ENCODE measurements at places on chromosomes 12 and 14. TPM values are rescaled to one million over a fixed set of nuclear protein-coding genes. Genes with fewer than 3 reads are reported as not detected.
A peak's percentile ranks its signal among the peaks of the same experiment; 100 is the strongest.

MDM1 gene
- total RNA-seq, result 15.0 TPM

GRCh38 chr14:65957631-65958205 lies 528.5 kb upstream of the CCDC196 start:
- no peaks in the 10 kb centered on the region for H3K36me3 ChIP-seq
- H3K4me3 ChIP-seq, result no peak overlapping the region
- H3K4me1 ChIP-seq, result no peaks in the 10 kb centered on the region
- H3K27me3 ChIP-seq, result peaks cover 25% of the 10 kb centered on the region
- DNase-seq, result peak; percentile 62
- peak overlapping the region; percentile 29 for H3K27ac ChIP-seq

DNA sequence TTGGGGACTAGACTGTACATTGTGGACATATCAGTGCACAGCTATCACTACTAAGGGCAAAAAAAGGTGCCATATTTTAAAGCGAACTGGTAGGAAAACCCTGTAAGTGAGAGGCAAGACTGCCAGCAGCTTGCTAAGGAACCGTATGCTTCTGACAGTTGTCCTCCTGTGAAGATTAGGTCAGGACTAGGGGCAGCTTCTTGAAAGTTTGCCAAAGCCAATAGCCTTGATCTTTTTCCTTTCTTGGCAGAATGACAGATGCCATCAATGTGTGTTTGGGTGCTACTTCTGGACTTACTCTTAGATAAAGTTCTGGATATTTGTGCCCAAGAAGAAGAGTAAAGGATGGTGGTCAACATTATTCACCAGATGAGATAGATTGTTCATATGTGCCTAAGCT lies 7.4 kb downstream of the DAAM1 start:
- no peak overlapping the region for H3K27ac ChIP-seq
- peaks cover 12% of the 10 kb centered on the region for H3K36me3 ChIP-seq
- no peak for DNase-seq

- no peaks in the 10 kb centered on the region for H3K27me3 ChIP-seq
- peaks cover 10% of the 10 kb centered on the region for H3K36me3 ChIP-seq
- H3K4me1 ChIP-seq, result no peaks in the 10 kb centered on the region
- H3K4me3 ChIP-seq, result no peak overlapping the region
- peak overlapping the region; percentile 70 for H3K27ac ChIP-seq
Observed at GRCh38 chr14:55071870-55072640, 20.6 kb downstream of the MAPK1IP1L start.

- H3K27ac ChIP-seq, result peak overlapping the region; percentile 9
- no peaks in the 10 kb centered on the region for H3K36me3 ChIP-seq
- no peaks in the 10 kb centered on the region for H3K27me3 ChIP-seq
- no peak overlapping the region for H3K4me3 ChIP-seq
- no peak for DNase-seq
- H3K4me1 ChIP-seq, result peaks cover 12% of the 10 kb centered on the region
Observed at GRCh38 chr14:68366656-68367055, 426.2 kb downstream of the ZFP36L1 start.

KRT83 gene
- not detected for total RNA-seq

DNA sequence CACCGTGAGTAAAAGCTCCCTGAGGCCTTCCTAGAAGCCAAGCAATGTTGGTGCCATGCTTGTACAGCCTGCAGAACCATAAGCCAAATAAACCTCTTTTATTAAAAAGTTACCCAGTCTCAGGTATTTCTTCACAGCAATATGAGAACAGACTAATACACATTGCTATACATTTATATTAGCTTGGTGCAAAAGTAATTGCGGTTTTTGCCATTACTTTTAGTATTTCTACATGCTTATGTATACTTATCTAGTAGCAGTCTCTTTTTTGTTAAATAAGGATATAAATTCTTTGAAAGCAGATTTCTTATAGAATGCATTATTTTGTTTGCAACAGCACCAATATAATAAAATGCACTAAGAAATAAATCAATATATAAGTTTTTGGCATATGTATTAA lies 619.6 kb downstream of the FSCB start:
- H3K36me3 ChIP-seq, result no peaks in the 10 kb centered on the region
- H3K27ac ChIP-seq, result no peak overlapping the region
- DNase-seq, result no peak
- no peaks in the 10 kb centered on the region for H3K27me3 ChIP-seq
- no peaks in the 10 kb centered on the region for H3K4me1 ChIP-seq
- no peak overlapping the region for H3K4me3 ChIP-seq

KCNC2 gene
- total RNA-seq, result not detected

DNA sequence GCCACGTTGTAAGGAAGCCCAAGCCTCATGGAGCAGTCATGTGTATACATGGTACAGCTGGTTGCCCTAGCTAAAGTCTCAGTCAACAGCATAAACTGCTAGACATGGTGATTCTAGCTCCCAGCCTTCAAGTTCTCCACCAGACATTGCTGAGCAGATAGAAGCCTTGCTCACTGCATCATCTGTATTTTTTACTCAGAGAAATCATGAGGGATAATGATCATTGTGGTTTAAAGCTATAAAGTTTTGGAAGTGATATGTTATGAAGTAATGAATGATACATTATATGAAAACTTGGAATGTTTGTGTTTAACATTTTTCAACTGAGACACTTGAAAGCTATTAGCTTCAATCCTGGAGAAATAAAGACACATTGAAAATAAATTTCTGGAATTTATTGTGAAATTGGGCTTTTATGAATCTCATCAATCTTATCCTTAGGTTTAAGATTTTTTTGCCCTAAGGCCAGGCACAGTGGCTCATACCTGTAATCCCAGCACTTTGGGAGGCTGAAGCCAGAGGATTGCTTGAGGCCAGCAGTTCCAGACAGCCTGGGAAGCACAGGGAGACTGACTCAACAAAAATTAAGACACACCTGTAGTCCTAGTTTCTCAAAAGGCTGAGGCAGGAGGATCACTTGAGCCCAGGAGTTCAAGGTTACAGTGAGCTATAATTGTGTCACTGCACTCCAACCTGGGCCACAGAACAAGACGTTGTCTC lies 5.6 kb upstream of the NFATC4 start:
- no peaks in the 10 kb centered on the region for H3K4me1 ChIP-seq

- DNase-seq, result no peak
- peak overlapping the region; percentile 21 for H3K4me3 ChIP-seq
- H3K27ac ChIP-seq, result no peak overlapping the region
Observed at GRCh38 chr14:56059054-56059453, 59.2 kb upstream of the PELI2 start.

GRCh38 chr12:21818627-21819026 lies 44.1 kb upstream of the KCNJ8 start:
- no peaks in the 10 kb centered on the region for H3K36me3 ChIP-seq
- DNase-seq, result no peak
- H3K27ac ChIP-seq, result no peak overlapping the region
- no peak overlapping the region for H3K4me3 ChIP-seq
- H3K27me3 ChIP-seq, result no peaks in the 10 kb centered on the region

DNA sequence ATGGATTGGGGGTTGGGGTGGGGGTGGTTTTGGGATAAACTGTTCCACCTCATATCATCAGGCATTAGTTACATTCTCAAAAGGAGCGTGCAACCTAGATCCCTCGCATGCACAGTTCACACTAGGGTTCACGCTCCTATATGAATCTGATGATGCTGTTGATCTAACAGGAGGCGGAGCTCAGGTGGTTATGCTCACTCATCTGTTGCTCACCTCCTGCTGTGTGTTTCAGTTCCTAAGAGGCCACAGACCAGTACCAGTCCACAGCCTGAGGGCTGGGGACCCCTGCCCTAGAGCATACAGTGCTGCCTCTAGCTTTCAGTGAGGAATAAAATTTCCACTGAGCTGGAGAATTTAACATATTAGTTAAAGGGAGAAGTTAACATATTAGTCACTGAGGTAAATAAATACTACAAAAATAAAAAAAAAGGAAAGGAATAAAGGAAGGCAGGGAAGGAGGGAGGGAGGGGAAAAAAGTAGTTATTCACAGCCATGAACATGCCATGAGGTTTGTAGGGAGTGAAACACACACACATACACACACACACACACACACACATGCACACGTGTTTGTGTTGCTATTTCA lies 612.7 kb upstream of the TBX3 start:
- no peak overlapping the region for H3K27ac ChIP-seq
- H3K4me1 ChIP-seq, result no peaks in the 10 kb centered on the region
- H3K4me3 ChIP-seq, result no peak overlapping the region
- no peak for DNase-seq
- peaks cover 5% of the 10 kb centered on the region for H3K27me3 ChIP-seq
- no peaks in the 10 kb centered on the region for H3K36me3 ChIP-seq

DNA sequence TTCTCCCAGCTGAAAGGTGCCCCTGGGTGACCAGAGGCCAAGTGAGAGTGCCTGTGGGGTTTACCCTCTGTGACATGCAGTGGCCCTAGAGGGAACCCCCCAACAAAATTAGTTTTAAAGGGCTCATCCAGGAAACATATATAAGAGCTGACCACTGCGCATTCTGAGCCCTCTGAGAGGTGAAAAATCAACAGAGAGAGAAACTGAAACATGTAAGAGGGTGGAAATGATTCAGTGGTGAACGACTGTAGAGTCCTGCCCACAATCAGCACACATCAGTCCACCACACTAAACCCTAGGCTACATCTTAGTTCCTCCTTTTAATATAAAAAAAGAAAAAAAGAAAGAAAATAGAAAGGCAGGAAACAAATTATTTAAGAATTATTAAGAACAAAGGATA lies 21.0 kb upstream of the ACSM4 start:
- no peak for DNase-seq
- no peaks in the 10 kb centered on the region for H3K27me3 ChIP-seq
- H3K36me3 ChIP-seq, result no peaks in the 10 kb centered on the region
- no peaks in the 10 kb centered on the region for H3K4me1 ChIP-seq

RTN1 gene
- 5.5 TPM for total RNA-seq

GRCh38 chr12:115638733-115639647 lies 638.5 kb downstream of the MED13L start:
- no peaks in the 10 kb centered on the region for H3K4me1 ChIP-seq
- DNase-seq, result peak; percentile 70
- no peaks in the 10 kb centered on the region for H3K36me3 ChIP-seq
- H3K27me3 ChIP-seq, result no peaks in the 10 kb centered on the region
- H3K27ac ChIP-seq, result no peak overlapping the region
- no peak overlapping the region for H3K4me3 ChIP-seq

DNA sequence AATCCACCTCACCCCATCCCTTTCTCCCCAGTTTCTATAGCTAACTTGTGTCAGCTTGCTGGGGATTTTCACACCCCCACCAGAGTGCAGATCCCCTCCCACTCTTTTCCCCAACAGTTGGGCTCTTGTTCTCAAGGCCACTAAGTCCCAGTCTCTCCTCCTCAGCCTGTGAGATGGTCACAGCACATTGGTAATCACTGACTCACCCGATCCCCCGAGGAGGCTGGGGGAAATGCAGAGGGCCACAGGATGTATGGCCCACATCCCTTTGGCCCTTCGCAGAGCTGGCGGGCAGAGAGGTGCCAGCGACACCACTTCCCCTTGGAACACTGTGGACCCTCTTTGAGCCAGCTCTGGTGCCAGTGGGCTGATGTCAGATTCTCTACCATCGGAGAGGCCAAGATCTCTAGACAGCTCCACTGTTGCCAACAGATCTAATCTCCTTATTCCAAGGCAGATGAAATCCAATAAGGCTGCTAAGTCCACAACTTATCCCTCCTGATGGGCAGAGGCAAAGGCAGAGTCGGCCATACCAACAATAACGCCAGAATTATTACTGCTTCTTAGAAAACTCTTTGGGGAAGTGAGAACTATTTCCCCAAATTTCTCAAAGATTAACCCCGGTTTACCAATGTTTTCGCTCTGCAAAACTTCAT lies 1.6 kb downstream of the FMNL3 start:
- DNase-seq, result peak; percentile 86
- H3K36me3 ChIP-seq, result no peaks in the 10 kb centered on the region
- H3K27ac ChIP-seq, result no peak overlapping the region
- peak overlapping the region; percentile 88 for H3K4me3 ChIP-seq
- peaks cover 10% of the 10 kb centered on the region for H3K4me1 ChIP-seq
- peaks cover 21% of the 10 kb centered on the region for H3K27me3 ChIP-seq

DNA sequence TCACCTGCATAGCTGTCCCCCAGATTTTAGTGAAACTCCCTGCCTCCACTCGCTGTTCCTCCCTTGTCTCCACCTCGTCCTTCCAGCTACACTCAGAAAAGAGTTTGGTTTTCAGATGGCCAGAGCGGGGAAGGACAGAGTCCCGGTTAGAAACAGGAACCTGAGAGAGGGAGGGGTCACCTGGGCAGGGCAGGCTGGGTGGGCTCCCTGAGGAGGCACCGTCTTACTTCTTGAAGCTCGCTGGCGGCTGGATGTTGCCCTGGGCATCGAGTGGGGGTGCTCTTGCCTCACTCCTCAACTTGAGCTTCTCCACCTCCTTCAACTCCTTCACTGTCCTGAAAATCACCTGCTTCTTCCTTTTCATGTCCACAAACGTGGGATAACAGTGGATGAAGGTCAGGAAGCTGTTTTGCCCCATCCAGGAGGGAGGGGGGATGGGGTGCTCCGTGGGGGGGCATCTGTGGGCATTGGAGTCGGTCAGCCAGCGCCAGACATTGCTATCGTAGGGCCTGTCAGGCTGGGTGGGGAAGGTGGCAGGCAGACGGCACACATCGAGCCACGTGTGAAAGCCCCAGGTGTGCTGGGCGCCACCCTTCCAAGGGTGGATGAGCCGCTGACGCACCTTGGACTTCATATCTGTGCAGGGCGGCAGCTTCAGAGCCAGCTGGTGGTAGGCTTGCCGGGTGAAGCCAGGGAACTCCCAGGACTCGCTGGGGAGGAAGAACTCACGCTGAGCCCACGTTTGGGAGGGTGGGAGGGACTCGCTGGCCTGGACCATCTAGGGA lies 2.0 kb downstream of the TEX52 start:
- DNase-seq, result no peak
- H3K36me3 ChIP-seq, result peaks cover 22% of the 10 kb centered on the region

Data from endodermal cell (in vitro differentiated cells).